ENCODE measurements at places on chromosomes 11 and 22.

GRCh38 chr11:95119361-95120060 lies 29.9 kb downstream of the ENDOD1 start:
- no peak for DNase-seq

- no peak for DNase-seq
Observed at GRCh38 chr11:14312736-14313438, 46.1 kb downstream of the RRAS2 start.

- DNase-seq, result no peak
Observed at GRCh38 chr11:27116684-27117083, 76.1 kb downstream of the BBOX1 start.

- no peak for DNase-seq
Observed at GRCh38 chr11:57214494-57214893, 22.6 kb downstream of the APLNR start.

DNA sequence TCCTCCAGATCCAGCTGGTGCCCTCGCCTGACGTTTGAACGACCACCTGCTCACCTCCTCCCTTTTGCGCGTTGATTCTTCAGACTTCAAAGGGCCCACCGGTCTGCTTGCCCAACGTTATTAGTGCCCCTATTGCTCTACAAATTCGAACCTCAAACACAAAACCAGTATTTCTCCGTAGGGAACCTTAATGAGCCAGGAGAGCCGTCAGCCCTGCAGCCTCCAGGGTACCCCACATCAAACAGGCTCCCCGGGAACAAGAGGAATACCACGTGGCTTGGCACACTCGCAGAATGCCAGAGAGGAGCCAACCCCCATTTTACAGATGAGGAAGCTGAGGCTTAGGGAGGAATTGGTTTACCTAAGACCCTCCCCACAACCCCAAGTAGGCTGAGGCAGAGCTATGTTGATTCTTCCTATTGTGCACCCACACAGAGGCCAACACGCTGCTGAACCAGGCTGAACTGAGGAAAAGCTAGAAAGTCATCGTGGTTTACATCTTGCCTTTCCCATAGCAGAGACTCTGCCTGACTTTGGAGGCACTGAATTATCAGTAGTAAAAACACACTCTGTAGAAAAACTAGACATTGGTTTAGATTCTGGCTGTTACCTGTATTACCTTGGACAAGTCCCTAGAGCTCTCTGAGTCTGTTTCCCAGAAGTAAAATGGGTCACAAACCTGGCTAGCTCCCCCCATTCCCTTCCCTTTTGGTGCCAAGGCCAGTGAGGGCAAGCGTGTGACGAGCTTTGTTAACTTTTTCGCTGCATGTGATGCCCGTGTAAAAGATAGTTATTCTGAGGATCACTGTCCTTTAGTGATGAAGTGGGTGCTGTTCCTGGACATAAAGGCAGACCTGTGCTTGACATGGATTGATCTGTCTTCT lies 764 bp downstream of the TKFC start:
- no peak for DNase-seq

GRCh38 chr11:10309163-10310093 lies 4.6 kb downstream of the ADM start:
- no peak for DNase-seq

DNA sequence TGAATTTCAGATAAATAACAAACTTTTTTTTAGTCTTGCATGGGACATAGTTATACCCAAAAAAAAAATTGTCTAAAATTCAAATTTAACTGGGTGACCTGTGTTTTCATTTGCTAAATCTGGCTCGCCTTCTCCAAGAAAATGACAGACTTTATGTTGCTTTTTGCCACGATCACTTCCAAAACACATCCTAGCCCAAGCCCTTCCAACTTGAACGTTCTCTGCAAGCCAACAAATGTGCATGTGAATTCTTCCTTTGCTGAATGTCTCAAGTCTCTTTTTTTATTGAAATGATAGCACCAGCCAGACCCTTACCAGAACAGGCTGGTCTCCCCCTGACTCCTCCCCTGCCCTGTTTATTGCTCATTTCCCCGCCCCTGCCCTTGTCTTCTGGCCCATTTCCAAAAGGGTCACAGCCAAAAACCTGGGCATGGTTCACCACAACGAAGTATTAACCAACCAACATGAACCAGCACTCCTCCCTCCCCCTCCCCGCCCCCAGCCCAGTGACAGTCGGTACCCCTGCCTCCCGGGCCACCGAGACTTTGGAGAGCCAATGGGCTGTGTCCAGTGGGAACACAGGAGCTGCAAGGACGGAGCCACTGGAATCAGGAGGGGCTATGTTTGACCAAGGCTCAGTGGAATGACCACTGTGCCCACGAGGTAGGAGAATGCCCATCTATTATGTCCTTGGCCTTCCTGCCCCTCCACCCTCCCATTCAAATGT lies 63.2 kb downstream of the BTG4 start:
- no peak for DNase-seq

DNA sequence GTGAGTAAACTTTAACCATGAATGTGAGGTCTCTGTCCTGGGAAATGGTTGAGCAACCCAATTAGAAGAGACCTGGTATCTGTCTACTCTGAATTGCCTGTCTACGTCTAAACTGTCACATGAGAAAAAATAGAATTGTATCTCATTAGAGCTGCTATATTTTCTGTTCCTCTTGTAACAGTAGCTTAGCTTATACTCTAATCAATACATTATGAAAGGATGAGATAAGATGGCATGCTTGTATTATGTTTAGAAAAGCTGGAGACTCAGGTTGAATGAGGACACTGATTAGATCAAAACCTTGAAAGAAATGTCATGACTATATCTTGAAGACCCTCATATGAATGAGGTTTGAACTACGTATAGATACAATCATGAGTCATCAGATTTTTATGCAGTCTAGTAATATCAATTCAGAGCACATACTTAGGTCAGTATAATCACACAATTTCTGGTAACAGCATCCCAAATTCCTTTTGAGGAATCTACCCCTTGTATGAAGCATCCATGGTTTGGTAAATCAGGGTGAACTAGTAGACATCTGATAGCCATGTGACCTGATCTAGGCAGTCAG lies 561.5 kb upstream of the CHORDC1 start:
- no peak for DNase-seq

GRCh38 chr11:114036958-114037357 lies 22.6 kb upstream of the ZBTB16 start:
- DNase-seq, result no peak

DNA sequence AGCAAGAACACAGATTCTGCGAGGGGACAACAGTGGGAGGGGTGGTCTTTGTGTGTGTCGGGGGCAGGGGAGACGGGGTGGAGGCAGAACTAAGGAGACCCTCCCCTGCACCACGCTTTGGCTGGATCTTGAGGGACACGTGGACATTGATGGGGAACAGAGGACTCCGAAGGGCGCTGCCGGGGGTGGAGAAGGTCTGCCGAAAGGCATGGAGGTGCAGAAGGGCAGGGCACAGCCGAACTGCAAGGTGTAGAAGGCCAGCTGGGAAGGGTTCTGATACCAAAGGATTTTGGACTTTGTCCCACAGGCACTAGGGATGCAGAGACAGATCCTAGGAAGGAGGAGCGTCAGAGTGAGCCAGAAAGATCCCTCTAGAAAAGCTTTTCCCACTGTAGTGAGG lies 107.7 kb upstream of the SYT13 start:
- DNase-seq, result no peak

GRCh38 chr11:31740131-31740530 lies 71.0 kb downstream of the PAX6 start:
- no peak for DNase-seq

GRCh38 chr11:130774703-130775102 lies 141.6 kb downstream of the SNX19 start:
- no peak for DNase-seq

DNA sequence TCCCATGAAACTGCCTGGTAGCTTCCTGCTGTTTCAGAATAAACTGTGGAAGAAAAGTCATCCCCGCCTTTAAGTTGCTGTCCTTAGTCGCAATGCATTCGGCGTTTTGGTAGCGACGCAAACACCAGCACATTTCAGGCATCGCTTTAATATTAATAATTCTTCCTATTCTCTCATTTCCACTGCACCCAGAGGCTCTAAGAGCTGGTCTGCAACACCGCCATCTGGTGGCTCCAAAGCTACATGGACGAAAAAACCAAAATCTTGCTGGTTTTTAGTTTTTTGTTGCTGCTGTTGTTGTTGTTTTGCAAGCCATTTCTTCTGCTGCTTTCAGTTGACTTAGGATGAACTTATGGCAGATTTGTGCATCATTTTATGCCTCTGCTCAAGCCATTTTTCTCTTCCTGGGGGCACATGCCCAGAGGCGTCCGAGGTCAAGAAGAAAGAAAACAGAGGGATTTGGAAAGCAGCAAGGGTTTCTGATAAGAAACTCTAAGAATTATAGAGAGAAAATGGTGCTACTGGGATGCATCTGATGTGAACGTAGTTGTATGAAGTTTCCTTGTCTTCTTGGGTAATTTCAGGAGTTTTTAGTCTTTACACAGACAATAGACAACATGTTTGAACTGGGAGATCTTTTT lies 345.4 kb upstream of the KIRREL3 start:
- no peak for DNase-seq

DNA sequence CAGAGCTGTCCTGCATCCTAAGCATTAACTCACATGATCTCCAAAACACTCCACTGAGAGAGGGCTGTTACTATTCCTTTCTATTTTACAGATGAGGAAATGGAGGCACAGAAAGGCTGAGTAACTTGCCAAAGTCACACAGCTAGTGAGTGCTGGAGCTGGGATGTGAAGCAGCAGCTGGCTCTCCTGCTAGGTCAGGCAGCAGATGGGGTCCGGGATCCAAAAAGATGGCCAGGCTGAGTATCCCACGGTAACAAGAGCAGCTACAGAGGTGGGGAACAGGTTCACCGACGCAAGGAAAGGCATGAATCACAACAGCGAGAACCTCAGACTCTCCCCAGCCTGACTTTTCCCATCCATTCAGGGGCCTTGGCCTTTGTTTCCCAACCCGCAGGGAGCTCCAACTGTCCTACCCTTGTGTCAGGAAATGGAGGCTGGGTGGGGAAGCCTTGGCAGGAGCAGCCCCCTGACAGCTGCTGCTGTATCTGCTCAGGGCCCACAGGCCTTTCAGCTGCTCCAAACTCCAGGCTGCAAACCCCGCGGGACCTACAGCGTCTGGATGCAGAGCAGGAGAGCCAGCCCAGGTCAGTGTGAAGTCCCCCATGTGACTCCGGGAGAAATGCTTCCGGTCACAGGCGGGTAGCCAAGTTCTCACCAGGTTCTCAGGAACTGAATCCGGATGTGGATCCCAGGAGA lies 29.5 kb downstream of the DKK3 start:
- DNase-seq, result no peak

- DNase-seq, result no peak
Observed at GRCh38 chr22:42074132-42074811, at the start of gene PHETA2. PHETA2 (plus strand) TSS chr22:42074248; CDS start chr22:42077294, 3,046 bp downstream.

GRCh38 chr22:46758867-46759290 lies 3.6 kb upstream of the TBC1D22A start:
- no peak for DNase-seq

- no peak for DNase-seq
Observed at GRCh38 chr11:65452806-65453490, 30.4 kb downstream of the NEAT1 start.

GRCh38 chr11:35247428-35247827 lies 108.5 kb downstream of the CD44 start:
- no peak for DNase-seq

GRCh38 chr11:77212314-77213007 lies 84.4 kb downstream of the MYO7A start:
- no peak for DNase-seq

DNA sequence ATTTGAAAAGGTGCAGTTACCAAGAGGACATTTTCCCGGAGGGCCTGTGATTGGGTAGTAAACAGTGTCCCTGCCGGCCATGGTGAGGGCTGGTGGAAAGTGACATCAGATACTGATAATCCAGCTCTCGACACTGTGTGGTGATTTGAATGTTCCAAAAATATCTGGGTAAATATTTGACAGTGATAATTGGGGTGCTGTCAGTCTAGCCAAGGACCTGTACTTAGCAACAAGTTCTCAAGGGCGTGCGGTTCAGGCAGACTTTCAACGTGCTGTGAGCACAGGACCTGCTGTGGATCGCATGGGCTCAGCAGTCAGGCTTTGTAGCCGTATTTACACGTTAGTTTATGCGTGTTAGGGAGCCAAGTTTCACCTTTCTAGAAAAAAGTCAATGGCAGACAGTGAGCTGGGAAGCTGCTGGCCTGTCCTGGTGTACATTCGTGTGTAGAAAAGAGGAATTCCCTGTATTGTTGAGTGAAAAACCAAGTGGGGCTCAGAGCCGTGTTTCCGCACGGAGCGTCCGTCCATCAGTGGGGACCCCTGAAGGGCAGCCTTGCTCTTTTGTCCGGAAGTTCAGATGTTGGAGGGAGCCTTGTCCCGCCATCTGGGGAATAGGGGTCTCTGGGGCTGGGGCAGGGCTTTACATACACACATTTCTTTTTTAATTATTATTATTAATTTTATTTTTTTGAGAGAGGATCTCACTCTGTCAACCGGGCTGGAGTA lies 11.3 kb downstream of the TRMU start:
- DNase-seq, result no peak

GRCh38 chr11:44032299-44033085 lies 15.3 kb upstream of the ACCSL start:
- no peak for DNase-seq

Data from cerebellar nuclear complex (tissue), 1 donor.